ENCODE measurements at places on chromosomes 1 and 21.

DNA sequence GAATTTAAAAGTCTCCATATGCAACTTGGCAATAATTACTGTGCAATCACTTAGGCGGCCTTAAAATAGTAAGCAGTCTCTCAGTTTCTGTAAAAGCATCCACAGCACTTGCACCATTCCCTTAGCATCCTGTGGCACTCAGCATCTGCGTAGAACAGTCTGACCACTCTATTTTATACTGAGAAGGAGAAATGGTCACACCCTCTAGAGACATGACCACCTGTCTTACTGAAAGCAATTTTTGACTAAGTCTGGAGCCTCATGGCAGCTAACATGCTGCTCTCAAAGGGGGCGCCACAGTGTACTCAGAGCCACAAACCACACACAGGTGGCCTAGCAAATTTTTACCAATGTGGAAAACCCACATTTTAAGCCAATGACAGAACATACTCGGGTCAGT, 62.0 kb downstream of the KCNK1 start:
- DNase-seq = no peak

GRCh38 chr1:189036628-189037027, 1441.0 kb downstream of the BRINP3 start:
- DNase-seq = no peak

- no peak for DNase-seq
Observed at GRCh38 chr1:117842408-117843170, 86.8 kb downstream of the GDAP2 start.

GRCh38 chr1:210448297-210448892, 119.7 kb downstream of the HHAT start:
- DNase-seq = peak; percentile 27

- DNase-seq = no peak
Observed at GRCh38 chr1:76086597-76086996, 12.1 kb downstream of the ST6GALNAC3 start.

DNA sequence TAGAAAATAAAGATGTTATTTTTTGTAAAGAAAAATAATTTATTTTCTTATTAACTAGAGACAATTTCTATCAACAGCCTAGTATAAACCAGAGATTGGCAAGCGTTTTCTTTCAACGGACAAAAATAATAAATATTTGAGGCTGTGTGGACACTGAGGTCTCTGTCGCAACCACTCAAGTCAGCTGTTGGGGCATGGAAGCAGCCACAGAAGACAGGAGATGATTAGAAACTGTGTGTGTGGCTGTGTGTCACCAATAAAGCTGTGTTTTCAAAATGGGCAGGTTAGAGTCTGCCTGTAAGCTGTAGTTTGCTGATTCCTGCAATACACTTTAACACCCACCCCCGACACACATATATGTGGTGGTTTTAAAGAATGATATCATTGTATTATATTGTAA, 200.6 kb upstream of the HMCN1 start:
- no peak for DNase-seq

DNA sequence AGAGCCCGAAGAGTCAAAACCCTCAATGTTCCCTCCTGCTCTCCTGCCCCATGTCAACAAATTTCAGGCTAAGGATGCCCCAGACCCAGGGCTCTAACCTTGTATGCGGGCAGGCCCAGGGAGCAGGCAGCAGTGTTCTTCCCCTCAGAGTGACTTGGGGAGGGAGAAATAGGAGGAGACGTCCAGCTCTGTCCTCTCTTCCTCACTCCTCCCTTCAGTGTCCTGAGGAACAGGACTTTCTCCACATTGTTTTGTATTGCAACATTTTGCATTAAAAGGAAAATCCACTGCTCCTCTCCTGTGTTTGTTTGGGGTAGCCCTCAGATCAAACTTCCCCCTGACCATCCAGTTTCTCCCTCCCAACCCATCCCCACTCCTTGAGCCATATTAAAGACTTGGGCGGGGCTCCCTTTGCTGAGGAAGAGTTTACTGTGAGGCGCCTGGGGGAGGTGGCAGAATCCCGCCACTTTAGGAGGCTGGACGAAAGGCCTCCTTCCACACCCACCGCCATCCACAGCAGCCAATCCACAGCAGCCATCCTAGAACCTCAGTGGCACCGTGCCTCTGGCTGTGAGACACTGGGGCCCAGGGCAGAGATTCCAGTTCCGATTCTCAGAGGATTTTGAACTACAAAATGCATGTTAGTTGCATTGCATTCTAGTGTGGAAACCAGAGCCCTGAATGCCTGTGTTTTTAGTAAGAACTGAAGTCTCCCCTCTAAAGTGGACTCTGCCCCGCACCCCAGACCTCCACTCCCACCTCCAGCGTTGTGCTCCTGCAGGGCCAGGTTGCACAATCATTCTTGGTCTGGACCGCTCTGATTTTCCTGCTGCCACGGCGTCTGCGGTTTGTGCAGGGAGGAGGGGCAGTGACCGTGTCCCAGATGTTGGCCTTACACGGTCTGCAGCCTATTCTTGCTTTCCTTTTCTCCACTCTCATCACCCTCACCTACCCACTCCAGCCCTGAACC, 3.0 kb downstream of the OLFML3 start:
- peak; percentile 72 for DNase-seq

DNA sequence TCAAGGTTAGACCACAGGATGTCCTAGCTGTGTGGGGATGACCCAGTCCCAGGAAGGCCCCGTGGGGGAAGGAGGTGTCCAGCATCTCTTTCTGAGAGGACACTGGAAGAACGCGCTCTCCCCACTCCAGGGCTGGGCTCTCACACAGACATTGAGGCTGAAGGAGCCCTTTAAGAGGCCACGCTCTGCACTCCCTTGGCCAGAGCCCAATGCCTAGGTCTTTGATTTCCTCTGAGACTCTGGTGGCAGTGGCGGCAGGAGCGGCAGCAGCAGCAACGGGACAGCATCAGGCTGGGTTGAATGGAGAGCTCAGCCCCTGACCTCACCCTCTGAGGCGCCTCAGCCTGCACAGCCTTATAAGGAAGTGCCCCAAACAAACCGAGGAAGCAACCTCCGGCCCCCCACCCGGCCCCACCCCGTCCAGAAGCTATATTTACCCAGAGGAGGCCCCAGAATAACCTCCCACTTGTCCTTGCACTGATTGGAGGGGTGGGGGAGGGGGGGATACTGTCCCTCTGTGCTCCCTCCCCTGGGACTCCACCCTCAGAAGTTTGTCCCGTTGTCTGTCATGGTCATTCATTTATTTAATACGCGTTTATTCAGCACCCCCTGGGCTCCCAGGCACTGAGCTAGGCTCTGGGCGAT, 12.3 kb downstream of the NES start:
- DNase-seq = no peak

DNA sequence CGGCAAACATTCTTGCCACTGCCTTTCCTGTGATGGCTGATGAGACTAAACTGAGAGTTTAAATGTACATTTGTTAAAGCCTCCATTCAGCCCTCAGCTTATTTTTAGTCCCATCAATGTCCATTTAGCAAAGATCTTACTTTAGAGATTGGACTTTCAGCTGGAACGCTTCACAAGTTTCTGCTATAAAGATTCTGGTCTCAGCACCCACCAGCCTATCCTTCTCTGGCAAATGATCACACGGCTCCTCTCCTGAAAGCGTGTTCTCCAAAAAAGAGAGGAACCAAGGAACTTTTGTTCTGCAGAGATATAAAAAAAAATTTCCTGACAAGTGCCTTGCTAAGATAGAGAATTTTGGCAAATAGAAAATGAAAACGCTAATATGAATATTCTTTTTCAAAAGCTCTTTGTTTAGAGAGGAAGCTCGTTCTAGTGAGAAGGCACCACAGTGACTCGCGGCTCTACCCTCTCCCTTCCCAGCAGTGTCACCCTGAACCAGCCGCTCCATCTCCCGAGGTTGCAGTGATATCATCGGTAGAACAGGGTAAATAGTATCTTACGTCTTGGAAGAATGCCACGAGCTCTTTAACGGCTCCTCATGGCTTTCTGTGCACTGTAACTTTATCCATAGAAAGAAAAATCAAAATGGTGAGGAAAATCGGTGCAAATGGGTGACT, 200.2 kb downstream of the APP start:
- DNase-seq = no peak

Measured in AG09319 (cell line).